Stimulated activated effector memory CD8-positive, alpha-beta T cell treated with anti-CD3 and anti-CD28 coated beads, Interleukin-12 subunit alpha, Interleukin-12 subunit beta, amount 100 ng/mL, for 72 hours (primary cell): ENCODE measurements at places on chromosomes 5 and 9.

DNA sequence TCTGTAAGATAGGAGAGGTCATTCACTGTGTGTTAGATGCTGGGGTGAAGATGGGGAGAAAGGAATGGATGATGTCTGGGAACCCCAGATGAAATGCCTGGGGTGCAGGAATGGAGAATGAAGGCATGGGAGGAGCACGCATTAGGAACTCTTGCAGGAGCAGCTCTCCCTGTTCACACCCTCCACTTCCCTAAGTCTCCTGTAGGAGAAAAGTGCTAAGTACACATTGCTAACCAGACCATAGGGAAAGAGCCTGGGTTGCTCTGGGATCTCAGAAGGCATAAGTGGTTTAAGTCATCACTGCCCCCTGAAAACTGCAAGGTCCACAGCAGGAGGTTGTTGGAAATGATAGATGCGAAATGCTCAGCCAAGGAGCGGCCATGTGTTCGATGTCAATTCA, 163.1 kb downstream of the SEC61B start:
- DNase-seq, result no peak

DNA sequence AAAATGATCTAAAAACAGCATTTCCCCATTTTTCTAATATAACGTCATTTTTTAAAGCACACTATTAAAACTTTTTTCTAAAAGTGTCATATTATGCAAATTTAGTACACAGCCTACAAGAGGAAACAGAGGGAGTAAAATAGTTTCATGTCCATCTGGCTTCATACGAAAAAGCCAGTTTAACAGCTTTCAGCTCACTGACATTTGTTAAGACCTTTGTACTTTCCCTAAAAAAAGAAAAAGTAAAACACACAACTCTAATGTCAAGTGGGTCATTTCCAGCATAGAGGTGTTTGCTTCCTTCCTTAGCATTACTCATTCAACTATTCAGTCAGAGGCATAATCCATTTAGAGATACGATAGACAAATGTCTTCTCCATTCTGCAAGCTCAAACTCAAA, 49.4 kb downstream of the ABHD17B start:
- DNase-seq, result no peak

- no peak for DNase-seq
Measured at GRCh38 chr9:60545346-60545877, 368.8 kb upstream of the SPATA31A5 start.

- DNase-seq, result no peak
Measured at GRCh38 chr5:59773294-59773693, 120.2 kb downstream of the PDE4D start.

DNA sequence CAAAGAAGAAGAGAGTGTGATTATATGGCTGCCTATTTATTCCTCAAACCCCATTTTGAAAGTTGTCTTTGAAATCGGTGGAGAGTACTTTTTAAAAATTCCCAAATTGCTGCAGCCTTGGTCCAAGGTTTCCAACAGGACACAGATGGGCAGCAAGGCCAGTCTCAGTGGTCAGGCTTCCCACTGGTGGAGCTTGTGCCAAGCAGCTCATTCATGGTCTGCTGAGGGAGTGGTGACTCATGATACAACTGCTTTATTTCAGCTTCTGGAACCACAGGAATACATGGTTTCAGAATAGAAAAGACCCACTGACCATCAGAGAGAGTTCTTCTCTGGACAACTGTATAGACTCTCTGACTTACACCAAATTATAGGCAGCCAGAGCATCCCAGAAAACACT, 673.1 kb upstream of the KLF4 start:
- DNase-seq, result no peak

DNA sequence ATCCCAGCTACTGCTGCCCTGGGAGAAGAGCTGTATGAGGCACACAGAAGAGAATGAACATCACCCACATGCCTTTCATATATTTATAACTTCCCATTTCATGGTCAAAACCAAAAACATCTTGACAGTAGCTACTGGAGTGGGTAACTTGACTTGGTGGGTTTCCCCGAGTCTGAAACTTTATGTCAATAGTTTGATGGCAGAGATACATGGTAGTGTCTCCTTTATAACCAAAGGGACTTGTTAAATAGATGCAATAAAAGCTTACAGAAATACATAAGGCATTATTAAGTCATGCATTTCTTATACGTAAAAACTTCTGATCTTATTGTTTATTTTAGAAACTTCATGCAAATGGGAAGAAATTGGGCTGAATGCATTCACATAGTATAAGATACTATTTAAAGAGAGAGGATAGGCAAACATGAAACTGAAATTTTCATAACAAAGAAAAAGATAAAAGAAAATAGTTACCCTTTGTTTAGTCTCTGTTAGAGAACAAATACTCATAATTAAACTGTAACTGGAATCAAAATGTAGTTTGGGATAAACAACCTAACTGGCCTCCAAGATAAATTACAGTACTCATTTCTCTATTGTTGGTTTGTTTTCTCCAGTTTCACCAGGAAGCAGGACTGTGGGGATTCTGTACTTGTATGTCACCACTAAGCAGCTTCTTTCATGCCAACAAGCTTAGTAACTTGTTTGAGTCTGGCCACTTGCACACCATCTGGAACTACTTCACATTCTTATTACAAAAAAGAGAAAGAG, 459.3 kb upstream of the MEF2C start:
- no peak for DNase-seq

DNA sequence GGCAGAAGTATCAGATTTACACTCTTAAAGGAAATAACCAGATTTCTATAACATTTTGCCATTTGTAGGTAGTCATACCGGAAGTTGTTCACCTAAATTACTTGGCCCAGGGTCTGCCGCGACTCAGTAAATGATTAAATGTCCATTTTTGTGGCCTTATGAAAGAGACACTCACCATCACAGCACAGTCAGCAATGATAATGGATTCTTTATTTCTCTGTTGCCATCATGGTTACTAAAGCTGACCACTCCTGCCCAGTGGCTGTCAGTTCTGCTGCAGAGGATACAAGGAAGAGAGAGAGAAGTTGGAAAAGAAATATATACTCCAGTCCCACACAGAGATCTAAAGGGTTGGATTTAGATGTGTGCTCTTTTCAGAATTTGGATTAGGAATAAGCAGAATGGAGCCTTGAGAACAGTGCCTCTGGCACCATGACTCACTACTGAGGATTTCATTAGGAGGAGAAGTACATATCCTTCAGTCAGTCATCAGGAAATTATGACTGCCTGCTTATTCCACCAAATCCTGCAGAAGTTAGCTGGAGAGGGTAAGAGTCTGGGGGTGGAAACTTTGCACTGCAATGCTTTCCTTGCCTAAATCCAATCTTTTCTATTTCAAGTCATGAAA, 72.8 kb upstream of the EFNA5 start:
- no peak for DNase-seq

- no peak for DNase-seq
Measured at GRCh38 chr9:113823421-113823820, 52.7 kb upstream of the ZNF618 start.
